ENCODE measurements at places on chromosomes 5 and 9. TPM values are rescaled to one million over a fixed set of nuclear protein-coding genes. Genes with fewer than 3 reads are reported as not detected.

- H3K36me3 ChIP-seq = no peaks in the 10 kb centered on the region
- no peak for DNase-seq
- no peaks in the 10 kb centered on the region for H3K4me1 ChIP-seq
- H3K27me3 ChIP-seq = peaks cover 22% of the 10 kb centered on the region
- no peak overlapping the region for H3K27ac ChIP-seq
Observed at GRCh38 chr9:88653911-88654310, 118.9 kb downstream of the NXNL2 start.

GRCh38 chr5:4640795-4641194, 499.3 kb upstream of the ADAMTS16 start:
- no peaks in the 10 kb centered on the region for H3K36me3 ChIP-seq
- no peaks in the 10 kb centered on the region for H3K4me1 ChIP-seq
- no peak overlapping the region for H3K4me3 ChIP-seq
- no peak overlapping the region for H3K27ac ChIP-seq
- H3K27me3 ChIP-seq = no peaks in the 10 kb centered on the region

Gene IRGM
- polyA plus RNA-seq = 5.9 TPM

DNA sequence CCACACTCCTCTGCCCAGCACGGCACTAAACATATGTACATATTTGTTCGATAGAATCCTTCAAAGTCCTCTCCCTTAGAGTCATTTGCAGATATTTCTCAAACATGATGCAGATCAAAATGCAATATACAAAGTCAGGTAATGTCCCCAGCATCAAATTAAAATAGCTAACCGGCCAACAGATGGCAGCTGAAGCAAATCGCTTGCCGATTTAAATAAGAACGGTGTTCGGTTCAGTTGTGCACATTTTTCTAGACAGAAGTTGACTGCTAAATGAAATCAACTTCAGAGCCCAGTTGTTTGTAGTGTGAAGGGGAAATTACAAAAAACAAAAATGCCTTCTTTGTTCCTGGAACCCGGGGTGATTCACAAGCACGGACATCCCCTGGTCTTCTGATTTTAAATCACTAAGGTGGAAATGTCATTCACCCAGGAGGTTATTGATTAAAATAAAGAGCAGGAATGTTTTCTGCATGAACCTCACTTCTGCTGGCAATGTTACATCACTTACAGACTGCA, 219.2 kb downstream of the EBF1 start:
- no peak overlapping the region for H3K4me3 ChIP-seq
- DNase-seq = no peak
- no peak overlapping the region for H3K27ac ChIP-seq
- H3K36me3 ChIP-seq = no peaks in the 10 kb centered on the region
- H3K27me3 ChIP-seq = peaks cover 3% of the 10 kb centered on the region
- peaks cover 4% of the 10 kb centered on the region for H3K4me1 ChIP-seq

DNA sequence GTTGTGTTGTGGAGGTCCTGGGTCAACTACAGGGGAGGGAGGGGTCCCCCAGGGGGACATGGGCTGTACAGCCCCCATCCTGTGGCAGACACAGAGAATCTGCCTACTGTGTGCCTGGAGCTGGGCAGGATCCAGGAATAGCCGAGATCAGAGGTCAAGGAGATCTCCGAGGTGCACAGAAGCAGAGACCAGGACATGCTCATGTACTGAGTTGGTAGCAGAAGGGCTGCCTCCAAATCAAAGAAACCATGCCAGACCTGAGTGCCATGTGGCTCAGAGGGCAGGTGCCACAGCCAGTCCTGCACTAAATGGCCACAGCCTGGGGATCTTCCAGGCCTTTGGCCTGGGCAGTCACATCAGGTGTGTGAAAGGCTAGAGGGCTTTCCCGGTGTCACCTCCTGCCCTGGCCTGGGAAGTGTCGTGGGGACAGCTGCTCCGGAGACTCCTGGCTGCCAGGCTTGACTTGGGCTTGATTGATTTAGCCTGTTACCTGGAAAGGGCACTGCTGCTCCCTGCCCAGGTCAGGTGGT, 27.8 kb downstream of the GSN start:
- no peak overlapping the region for H3K27ac ChIP-seq
- no peak for DNase-seq
- peaks cover 4% of the 10 kb centered on the region for H3K36me3 ChIP-seq
- no peak overlapping the region for H3K4me3 ChIP-seq
- peaks cover 22% of the 10 kb centered on the region for H3K4me1 ChIP-seq

Gene ZNF879
- polyA plus RNA-seq = 4.5 TPM

Gene SLC34A3
- not detected for polyA plus RNA-seq
